ENCODE measurements at places on chromosomes 6 and 20. TPM values are rescaled to one million over a fixed set of nuclear protein-coding genes. Genes with fewer than 3 reads are reported as not detected.

The SLC22A7 gene
- not detected for total RNA-seq

The DACT2 gene
- not detected for total RNA-seq

The COL9A1 gene
- total RNA-seq, result 3.6 TPM

The SMIM26 gene
- 148 TPM for total RNA-seq

The MCCD1 gene
- total RNA-seq, result not detected

The ZNF831 gene
- not detected for total RNA-seq

The RHAG gene
- total RNA-seq, result not detected

The TNF gene
- total RNA-seq, result not detected

The TFAP2C gene
- 1.5 TPM for total RNA-seq

The XPO5 gene
- 51.4 TPM for total RNA-seq

The OR12D3 gene
- not detected for total RNA-seq

The ARMH2 gene
- not detected for total RNA-seq

The CYP21A2 gene
- not detected for total RNA-seq

The SLC23A2 gene
- 117 TPM for total RNA-seq

The CST1 gene
- 48.3 TPM for total RNA-seq

The LAMA5 gene
- 6.8 TPM for total RNA-seq

The TP53TG5 gene
- total RNA-seq, result not detected

The CST2 gene
- not detected for total RNA-seq

The PXMP4 gene
- total RNA-seq, result 11.5 TPM

The RNF8 gene
- 29.0 TPM for total RNA-seq

The PLEKHG1 gene
- 5.5 TPM for total RNA-seq

The RNF182 gene
- total RNA-seq, result 26.6 TPM

The RAET1L gene
- total RNA-seq, result not detected

The PXT1 gene
- not detected for total RNA-seq

The SGK2 gene
- not detected for total RNA-seq

The F13A1 gene
- 0.03 TPM for total RNA-seq

The PXDC1 gene
- total RNA-seq, result 53.5 TPM

The RPP21 gene
- total RNA-seq, result 42.7 TPM

The PHACTR3 gene
- total RNA-seq, result not detected

All from SK-MEL-5 (cell line).